DMS 273 treated with DMSO at 0.1 percent for 48 hours (cell line): ENCODE measurements at places on chromosomes 1 and 21.

DNA sequence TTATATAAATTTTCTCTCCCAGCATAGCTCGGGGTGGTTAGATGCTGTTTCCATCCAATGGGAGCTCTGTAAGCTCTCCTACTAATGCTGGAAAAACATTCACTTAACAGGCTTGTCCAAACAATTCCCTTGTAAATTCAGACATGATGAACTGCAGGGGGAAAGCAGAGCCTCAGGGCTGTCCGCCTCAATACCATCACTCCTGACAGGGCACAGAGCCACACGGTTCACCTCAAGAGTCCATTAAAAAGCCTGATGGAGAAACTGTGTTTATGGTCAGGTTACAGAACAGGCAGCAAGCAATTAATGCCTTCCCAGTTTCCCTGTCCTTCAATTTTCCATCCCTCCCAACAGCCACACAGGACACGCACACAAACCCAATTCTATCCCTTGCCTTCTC lies 171.0 kb downstream of the BRINP2 start:
- DNase-seq = no peak

DNA sequence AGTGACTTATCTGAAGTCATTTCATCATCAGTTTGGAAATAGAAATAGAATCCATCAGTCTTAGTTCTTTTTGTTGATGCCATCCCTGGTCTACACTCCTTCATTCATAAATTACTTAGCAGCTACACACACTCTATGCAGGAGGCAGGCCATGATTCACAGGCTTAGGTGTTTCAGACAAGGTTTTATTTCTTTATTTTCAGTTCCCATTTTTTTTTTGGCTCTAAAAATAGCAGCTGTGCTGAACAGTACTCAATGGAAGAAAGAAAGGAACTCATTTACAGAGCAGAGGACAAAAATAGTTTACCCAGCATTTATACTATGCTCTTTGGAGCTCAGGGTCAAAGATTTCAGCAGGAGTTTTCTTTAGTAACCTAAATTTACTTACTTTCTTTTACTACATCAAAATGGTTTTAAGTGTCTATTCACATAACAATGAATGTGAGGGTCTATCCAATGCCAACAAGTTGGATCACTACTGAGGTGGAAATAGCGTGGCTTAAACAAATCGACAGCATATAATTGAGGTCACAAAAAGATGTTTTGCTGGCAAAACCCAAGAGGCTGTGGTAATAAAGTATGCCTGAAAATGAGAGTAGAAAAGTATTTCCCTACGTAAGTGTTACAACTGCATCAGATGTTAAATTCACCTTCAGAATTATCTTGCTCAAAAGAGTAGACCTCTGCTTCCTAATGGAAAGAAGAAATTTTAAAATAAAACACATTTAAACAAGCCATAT lies 7.7 kb downstream of the KRTAP19-8 start:
- DNase-seq = no peak

DNA sequence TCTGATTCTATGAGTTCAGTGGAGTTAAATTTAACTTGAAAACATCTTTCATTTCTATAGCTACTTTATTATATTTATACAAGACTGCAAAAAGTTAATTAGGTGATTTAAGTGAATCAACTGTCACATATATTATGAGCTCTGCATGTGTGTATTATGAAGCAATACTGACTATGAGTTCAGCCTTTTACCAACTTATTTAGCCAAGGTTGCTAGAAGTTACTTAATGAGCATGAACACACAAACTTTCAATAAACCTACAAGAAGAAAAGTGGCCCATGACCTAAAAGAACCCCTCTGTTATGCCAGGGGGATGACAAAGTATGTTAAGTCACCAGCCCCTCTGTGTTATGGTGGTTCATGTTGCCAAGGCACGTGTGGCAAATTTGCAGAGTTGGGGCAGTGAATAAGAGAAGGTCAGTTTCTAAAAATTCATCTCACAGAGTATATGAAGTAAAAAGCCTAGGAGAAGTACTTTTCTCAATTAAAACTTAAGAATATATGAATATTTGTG lies 86.7 kb upstream of the LYPLAL1 start:
- no peak for DNase-seq

- DNase-seq = no peak
Observed at GRCh38 chr1:22643381-22643780, at the start of gene C1QC. TSS of gene C1QC (plus strand) at chr1:22643633. CDS start at chr1:22644024, 391 bp downstream.

GRCh38 chr1:66916320-66916719 lies 8.3 kb downstream of the DNAI4 start:
- DNase-seq = no peak

DNA sequence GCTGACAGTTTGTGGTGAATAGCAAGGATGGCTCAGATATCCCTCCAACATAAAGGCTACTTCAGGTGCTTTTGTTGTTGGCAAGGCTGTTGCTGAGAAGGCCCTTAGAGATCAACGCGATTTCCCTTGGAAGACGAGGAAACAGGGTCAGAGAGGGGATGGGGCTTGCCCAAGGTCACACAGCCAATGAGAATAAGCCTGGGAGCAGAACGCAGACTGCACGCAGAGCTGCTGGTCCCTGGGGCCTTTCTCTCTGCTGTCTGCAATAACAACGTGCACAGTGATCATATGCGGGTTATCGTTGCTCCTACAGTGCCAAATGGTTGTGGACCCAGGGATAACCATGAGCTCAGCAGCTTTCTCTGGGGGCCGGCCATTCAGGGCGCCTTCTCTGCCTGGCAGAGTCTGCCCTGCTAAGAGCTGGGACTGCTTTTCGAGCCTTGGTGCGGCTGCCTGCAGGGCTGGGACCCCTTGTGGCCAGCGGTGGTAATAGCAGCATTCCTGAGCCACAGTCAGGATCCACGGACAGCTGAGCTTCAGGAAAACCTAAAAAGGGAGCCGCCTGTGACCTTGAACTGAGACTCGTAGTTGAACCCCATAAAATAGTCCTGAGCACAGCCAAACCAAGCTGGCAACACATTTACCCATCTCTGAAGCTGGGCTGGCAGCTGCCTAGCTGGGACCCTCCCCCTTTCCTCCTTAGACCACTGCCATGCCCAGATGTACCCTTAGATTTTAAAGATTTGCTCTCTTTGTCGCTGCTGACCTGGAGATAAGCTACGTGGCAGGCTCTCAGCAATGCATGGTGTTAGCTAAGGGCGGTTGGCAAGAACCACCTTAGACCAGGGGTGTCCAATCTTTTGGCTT lies 39.8 kb downstream of the HTR6 start:
- DNase-seq = peak; percentile 25

- DNase-seq = no peak
Observed at GRCh38 chr1:87927391-87928280, 599.0 kb downstream of the LMO4 start.

- no peak for DNase-seq
Observed at GRCh38 chr1:9314111-9314510, 21.4 kb downstream of the SPSB1 start.

- DNase-seq = no peak
Observed at GRCh38 chr1:159012495-159012894, 2.8 kb downstream of the IFI16 start.

GRCh38 chr1:206144605-206145004 lies 27.4 kb upstream of the AVPR1B start:
- no peak for DNase-seq

- no peak for DNase-seq
Observed at GRCh38 chr1:215076322-215076721, 6.2 kb upstream of the KCNK2 start.

GRCh38 chr21:29064850-29065481 lies 8.5 kb downstream of the CCT8 start:
- no peak for DNase-seq

GRCh38 chr1:240720976-240721375 lies 109.0 kb upstream of the GREM2 start:
- DNase-seq = no peak

GRCh38 chr1:27021354-27022031 lies 8.8 kb upstream of the TENT5B start:
- no peak for DNase-seq

- no peak for DNase-seq
Observed at GRCh38 chr21:25578056-25578961, 29.0 kb downstream of the MRPL39 start.

- DNase-seq = no peak
Observed at GRCh38 chr1:63828322-63829044, 54.7 kb downstream of the ROR1 start.

GRCh38 chr1:26005434-26006105 lies 7.7 kb upstream of the PAFAH2 start:
- no peak for DNase-seq

DNA sequence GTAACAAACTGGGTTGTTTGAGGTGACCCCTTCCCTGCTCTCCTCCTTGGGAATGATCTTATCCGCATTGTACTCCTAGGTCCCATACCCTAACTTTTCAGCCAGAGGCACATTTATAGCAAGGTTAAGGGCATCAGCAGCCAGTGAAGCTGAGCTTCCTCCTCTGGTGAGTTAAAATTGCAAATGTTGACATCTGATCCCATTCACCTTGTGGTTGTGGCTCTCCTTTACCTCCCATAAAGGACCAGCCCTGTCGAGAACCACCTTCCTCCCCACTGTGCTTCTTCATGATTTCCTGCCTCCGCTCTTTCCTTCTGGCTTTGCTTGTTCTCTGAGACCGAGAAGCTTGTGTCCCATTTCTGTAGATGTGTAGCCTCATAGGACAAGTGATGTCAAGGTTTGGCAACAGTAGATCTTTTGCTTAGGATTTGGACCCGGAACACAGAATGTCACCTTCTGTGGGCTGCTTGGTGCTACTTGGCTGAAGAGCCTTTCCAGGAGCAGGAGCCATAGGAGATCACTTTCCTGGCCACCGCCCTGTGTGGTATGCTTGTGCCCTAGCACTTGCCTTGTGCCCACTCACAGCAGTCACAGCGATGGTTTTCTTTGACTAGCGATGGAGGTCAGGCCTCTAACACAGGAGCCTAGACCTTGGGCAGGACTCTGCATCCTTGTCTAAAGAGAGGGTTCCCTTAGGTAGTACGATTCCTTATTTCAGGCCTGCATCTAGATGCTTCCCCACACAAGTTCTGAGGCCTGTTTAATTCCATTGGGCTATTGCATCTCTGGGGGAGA lies 18.8 kb downstream of the SZRD1 start:
- DNase-seq = no peak

DNA sequence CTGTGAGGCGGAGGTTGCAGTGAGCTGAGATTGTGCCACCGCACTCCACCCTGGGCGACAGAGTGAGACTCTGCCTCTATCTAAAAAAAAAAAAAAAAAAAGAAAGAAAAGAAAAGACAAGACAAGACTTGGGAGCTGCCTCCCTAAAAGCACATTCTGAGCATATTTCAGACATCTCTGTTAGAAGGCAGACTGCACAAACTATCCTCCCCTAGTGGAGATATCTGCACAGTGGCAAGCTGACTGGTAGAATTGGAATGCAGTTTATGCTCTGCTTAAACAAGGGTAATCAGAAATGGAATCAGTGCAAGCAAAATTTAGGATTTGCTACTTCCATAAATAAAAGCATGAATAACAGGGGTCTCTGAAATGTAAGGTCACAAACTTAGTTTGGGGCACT lies 31.8 kb downstream of the GNG4 start:
- DNase-seq = no peak

GRCh38 chr1:54711536-54711935 lies 4.1 kb upstream of the TTC4 start:
- no peak for DNase-seq

GRCh38 chr1:37151789-37152188 lies 117.5 kb upstream of the GRIK3 start:
- no peak for DNase-seq

DNA sequence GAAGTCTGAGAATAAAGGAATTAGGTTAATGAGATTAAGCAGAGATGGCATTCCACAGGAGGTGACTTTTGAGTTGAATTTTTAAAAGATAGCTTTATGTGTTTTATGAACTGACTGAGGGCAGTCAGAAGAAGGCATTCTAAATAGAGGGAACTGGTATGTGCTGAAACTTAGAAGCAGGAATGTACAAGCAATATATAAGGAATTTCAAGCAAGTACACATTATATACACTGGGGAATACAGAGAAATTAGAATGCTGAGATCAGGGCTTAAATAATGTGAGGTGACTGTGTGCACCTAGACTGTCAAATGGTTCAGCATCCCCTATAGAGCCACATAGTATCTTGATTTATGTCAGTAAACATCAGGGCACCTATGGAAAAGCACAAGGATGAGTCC lies 19.3 kb downstream of the WNT2B start:
- DNase-seq = no peak

- no peak for DNase-seq
Observed at GRCh38 chr1:215273838-215274516, 191.4 kb downstream of the KCNK2 start.

- DNase-seq = no peak
Observed at GRCh38 chr1:227549892-227550291, 13.5 kb upstream of the ZNF678 start.

DNA sequence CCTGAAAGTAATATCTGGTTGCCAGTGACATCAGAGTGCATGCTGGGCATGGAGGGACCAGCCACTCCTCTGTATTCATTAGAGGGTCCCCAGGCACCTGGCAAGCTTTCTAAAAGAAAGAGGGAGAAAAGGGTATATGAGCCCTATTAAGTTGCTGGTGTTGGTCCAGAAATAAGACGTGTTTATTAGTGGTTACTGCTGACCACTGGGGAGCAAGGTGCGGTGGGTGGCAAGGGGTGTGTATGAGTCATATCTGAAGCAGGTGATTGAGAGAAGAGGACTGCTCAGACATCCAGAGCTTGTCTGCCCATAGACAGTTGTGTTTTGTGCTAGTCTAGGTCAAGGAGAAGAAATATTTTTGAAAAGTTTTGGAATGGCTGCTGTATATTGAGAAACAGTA lies 298.1 kb downstream of the TM2D1 start:
- DNase-seq = no peak

DNA sequence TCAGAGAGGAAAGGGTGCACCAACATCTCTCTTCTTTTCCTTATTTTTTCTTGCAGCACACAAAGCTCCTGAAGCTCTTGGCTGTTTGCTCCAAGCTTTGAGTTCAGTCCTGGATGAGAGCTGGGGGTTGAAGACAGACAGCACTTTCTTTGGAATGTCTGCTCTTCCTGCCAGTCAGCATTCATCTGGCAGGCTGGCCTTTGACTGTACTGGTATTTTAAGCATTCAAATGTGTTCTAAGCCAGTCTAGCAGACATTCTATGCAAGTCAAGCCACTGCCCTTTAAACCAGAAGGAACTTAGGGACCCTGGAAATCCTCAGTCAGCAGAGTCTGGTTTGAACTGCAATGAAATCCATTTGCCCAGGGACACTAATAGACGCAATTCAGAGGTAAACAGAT lies 45.0 kb downstream of the XCL1 start:
- DNase-seq = no peak

DNA sequence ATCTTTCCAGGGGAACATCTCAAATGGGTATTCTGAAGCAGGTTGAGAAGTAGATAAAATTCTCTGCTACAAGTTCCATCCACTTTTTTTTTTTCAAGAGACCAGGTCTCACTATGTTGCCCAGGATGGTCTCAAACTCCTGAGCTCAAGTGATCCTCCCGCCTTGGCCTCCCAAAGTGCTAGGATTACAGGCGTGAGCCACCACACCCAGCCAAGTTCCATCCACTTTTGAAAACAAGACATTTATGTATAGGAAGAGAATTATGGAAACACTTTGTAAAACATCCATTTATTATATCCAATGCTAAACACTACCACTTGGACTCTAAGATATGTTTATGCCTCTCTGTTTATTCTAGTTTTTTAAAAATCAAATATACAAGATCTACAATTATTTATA lies 13.4 kb downstream of the HNRNPU start:
- DNase-seq = no peak
